Body of pancreas (tissue), 4 donors: ENCODE measurements at places on chromosomes 16 and 17. TPM values are rescaled to one million over a fixed set of nuclear protein-coding genes. Genes with fewer than 3 reads are reported as not detected.

- DNase-seq, result no peak
Observed at GRCh38 chr16:65376601-65377000, 254.7 kb upstream of the CDH11 start.

GRCh38 chr16:53207810-53208752 is 153.3 kb downstream of the CHD9 start:
- DNase-seq, result peak; percentile 60

DNA sequence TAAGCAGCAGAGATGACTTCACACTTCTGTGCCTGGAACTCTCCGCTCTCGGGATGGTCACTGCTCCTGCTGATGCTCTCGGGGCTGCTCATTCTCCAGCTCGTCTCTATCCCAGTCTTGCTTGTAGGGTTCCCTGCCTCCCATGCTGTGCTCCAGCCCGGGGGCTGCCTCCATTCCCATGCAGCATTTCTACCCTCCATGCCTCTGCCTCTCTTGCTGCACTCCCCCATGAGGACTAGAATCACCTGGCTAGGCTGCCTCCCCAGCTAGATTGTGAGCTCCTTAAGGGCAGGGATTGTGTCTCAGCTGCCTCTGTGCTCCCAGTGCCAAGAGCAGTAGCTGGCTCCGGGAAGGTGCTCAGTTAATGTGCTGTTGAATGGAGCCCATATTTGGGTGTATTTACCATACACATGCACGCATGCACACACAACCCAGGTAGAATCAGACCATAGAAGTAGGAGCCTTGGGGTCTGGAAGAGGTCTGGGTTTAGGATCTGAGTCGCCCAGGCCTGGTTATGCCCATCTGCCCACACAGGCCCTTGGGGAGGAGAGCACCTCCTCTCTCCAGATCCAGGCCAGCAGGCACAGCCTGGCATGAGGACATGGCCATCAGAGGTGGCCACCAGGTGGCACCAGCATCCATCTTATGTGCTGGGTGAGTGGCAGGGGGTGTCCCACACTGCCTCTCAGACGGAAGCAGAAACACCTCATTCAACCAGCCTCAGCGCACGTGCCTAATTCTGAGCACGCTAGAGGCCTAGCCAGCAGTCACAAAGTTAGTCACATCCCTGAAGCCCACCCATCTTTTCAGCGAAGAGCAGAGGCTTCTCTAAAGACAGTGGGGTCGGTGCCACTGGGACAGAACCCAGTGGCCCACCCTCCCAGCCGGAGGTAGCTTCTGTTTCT is 9.3 kb downstream of the GIT1 start:
- peak; percentile 89 for DNase-seq

- DNase-seq, result peak; percentile 80
Observed at GRCh38 chr16:85637808-85638647, 24.9 kb downstream of the GSE1 start.

- no peak for DNase-seq
Observed at GRCh38 chr16:12217341-12217740, 240.8 kb downstream of the SNX29 start.

GRCh38 chr16:66334853-66335574 is 31.5 kb upstream of the CDH5 start:
- DNase-seq, result no peak

- DNase-seq, result no peak
Observed at GRCh38 chr17:59383893-59384292, 52.4 kb downstream of the YPEL2 start.

- no peak for DNase-seq
Observed at GRCh38 chr16:29011112-29011511, 26.3 kb downstream of the LAT start.

TBX6 gene
- 2.6 TPM for total RNA-seq

CCL8 gene
- total RNA-seq, result not detected

QPRT gene
- total RNA-seq, result 28.0 TPM

WNK4 gene
- total RNA-seq, result 0.26 TPM
